ENCODE measurements at places on chromosomes 11 and 22.
A peak's percentile ranks its signal among the peaks of the same experiment; 100 is the strongest.

- DNase-seq: no peak
Measured at GRCh38 chr11:11574373-11575287, 47.2 kb downstream of the GALNT18 start.

DNA sequence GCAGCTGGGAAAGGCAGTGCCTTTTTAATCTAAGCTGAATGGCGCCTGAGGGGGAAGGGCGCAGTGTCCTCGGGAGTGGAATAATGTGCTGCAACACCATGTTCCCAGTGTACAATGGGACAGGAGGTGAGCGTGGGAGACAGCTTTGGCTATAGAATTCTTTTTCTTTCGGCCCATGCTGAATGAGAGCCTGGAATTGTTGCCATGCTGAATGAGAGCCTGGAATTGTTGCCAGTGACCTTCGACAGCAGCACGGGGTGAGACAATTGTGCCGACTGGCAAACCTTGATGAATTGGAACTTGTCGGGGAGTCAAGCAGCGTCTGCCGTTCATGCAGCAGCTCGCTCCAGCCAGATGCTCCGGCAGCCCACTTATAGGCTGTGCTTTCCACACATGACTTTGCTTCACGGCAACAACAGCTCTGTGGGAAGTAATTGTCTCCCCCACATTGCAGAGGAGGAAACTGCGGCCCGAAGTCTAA lies 141.4 kb upstream of the E2F8 start:
- no peak for DNase-seq

GRCh38 chr11:11380883-11381282 lies 27.8 kb upstream of the CSNK2A3 start:
- no peak for DNase-seq

GRCh38 chr11:17371614-17372013 lies 16.8 kb downstream of the KCNJ11 start:
- DNase-seq: no peak

- DNase-seq: no peak
Measured at GRCh38 chr11:34318111-34319037, 39.4 kb downstream of the ABTB2 start.

DNA sequence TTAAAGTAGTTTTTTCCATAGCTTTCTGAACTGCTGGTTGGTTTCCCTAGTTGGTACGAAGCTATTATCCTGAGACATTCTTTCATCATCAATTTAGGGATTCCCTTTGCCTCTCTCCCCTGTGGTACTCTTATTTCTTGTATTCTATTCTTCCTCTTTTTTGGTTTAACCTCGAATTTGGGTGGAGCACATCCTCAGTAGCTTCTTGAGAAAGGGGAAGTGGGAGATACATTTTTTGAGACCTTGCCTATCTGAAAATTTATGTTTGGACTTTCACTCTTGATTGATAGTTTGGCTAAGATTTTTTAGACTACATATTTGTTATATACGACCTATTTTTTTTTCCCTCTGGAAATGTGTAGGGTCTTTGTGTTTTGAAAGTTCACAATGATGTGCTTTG lies 121.7 kb upstream of the ZBED5 start:
- no peak for DNase-seq

DNA sequence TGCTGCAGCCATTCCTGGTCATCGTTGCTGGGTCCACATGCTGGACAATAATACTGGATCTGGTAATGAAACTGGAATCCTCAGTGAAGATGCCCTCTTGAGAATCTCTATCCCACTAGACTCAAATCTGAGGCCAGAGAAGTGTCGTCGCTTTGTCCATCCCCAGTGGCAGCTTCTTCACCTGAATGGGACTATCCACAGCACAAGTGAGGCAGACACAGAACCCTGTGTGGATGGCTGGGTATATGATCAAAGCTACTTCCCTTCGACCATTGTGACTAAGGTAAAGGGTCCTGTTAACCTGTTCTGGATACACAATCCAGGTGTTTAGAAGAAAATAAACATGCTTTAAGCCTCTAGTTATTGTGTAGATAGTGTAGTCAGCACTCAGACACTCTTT lies 46.9 kb upstream of the SLC22A25 start:
- no peak for DNase-seq

DNA sequence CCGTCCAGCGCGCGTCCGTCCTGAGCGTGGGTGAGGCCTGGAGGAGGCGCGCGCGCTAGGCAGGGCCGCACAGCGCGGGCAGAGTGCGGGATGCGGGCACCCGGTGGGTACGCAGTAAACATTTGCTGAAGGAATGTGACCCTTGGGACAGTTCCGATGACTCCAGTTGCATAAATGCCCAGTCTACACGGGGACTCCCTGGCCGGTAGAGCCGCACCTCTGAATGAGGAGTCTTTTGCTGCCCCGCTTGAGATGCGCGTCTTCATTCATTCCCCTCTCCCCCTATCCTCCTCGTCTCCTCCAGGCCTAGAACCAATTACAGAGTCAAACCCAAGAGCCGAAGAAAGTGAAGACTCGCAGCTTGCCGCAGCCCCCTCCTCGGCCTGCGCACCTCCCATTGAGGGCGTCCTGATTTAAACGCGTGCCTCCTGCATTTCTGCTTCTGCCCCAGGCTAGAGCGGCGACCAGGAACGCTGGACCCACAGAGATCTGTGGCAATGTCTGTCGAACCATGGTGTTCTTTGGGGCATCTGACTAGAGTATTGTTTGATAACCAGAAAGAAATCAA lies 729 bp upstream of the CHKB start:
- no peak for DNase-seq

DNA sequence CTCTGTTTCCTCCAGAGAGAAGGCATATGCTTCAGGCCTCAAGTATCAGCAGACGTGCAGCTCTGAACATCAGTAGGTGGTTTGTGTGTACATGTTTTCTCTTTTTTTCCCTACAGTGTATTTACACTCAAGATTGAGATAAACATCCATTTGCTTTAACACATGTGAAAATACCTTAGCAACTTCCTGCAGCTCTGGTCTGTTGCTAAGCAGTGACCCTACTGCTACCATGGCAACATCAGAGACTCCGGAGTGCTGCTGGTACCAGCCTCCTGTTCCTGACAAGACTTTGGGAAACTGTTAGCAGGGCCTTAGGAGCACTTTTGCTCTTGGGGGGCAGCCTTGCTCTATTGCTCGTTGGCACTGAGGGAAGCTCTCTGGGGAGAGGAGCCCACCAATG lies 221.2 kb upstream of the PLET1 start:
- no peak for DNase-seq

DNA sequence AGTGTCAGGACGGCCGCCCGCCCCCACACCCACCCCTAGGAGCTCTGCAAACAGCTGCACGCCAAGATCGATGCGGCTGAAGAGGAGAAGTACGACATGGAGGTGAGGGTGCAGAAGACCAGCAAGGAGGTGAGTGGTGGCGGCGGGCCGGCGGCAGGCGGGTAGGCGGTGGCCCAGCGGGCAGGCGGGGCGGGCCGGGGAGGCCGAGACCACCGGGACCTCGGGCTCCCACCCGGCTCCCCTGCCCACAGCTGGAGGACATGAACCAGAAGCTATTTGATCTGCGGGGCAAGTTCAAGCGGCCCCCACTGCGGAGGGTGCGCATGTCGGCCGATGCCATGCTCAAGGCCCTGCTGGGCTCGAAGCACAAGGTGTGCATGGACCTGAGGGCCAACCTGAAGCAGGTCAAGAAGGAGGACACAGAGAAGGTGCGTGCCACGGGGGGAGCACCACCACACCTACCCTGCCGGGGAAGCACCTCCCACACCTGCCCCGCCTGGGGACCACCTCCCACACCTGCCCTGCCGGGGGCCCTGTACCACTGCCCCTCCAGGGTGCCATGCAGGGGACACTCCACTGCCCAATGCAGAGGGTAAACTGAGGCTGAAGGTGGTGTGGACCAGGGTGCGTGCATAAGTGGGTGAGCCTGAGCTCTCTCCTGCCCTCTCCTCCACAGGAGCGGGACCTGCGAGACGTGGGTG lies 2.1 kb downstream of the TNNI2 start:
- no peak for DNase-seq

DNA sequence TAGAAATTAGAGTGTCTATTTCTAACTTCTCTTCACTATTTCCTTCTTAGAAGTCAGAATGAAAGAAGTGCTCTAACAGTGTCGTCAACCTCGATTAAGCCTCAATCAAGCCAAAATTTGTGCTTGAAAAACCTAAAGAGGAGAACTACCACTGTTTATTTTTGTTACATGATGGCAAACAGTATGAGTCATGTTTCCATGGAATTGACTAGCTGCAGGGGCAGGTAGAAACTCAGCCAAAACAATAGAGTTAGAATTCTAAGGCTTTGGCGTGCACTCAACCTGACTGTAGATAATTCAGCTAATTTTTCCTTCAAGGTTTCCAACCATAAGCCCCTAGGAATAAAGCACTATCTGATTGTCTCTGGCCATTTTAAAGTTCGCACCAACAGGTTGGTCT lies 415.9 kb downstream of the ETS1 start:
- DNase-seq: no peak

- DNase-seq: peak; percentile 35
Measured at GRCh38 chr11:36292311-36292722, 3.1 kb upstream of the COMMD9 start.

- no peak for DNase-seq
Measured at GRCh38 chr22:20514658-20515406, 7.4 kb downstream of the MED15 start.

All from GM12892 (cell line).